Renal cortex interstitium (tissue), 15 donors: ENCODE measurements at places on chromosomes 7 and 10. TPM values are rescaled to one million over a fixed set of nuclear protein-coding genes. Genes with fewer than 3 reads are reported as not detected.

The AKR1E2 gene
- polyA plus RNA-seq: 8.5 TPM

The TAS2R4 gene
- polyA plus RNA-seq: 1.6 TPM

The OPN4 gene
- polyA plus RNA-seq: not detected

The UPF2 gene
- polyA plus RNA-seq: 33.8 TPM

The TMEM213 gene
- polyA plus RNA-seq: 35.2 TPM

The MYO3A gene
- polyA plus RNA-seq: 7.3 TPM

The ATP6V0A4 gene
- 49.7 TPM for polyA plus RNA-seq

The EBF3 gene
- 2.4 TPM for polyA plus RNA-seq

The IGF2BP3 gene
- polyA plus RNA-seq: 62.2 TPM

The FGFR2 gene
- 104 TPM for polyA plus RNA-seq

The HGF gene
- 3.1 TPM for polyA plus RNA-seq

The FAM180A gene
- polyA plus RNA-seq: not detected

The HMX2 gene
- 1.5 TPM for polyA plus RNA-seq

DNA sequence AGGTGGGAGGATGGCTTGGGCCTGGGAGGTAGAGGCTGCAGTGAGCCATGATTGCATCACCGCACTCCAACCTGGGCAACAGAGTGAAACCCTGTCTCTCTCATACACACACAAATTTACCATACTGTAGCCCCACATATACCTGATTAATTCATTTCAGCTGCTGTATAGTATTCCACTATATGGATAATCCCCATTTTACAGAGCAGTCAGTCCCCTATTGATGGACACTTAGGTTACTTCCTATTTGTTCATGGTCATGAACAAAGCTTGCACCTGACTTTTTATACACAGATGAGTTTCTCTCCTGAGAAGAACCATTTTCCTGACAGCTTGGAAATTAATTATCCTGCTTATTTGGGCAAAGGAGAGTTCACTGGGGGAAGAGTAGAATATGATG lies 59.2 kb downstream of the EMX2 start:
- DNase-seq: no peak

GRCh38 chr7:45185028-45185863 lies 27.7 kb downstream of the RAMP3 start:
- no peak for DNase-seq

DNA sequence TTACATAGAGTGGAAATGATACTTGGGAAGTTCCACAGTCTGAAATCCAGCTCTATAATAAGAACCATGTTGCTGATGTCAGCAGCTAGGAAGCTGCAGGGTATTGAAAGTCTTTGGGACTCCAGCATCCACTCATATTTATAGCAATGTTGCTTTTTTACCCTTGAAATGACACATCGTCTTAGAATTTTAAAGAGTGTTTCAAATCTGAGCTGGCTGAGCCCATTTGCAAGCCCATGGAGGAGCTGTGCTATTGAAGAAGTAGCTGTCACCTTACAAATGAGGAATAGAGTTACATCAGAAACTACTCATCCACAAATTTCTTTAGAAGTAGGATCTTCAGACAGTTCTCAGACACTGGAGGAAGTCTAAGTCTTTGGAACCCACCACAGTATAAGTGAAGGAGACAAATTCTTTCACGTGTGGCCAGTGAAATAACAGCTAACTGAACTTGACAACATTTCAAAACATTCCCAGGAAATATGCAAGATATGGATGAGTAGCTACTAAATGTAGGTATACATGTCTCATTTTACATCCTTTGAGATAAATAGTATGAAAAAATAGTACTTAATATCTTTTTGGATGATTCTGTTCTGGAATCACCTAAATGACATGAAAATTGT lies 203.6 kb downstream of the ZNF365 start:
- no peak for DNase-seq

GRCh38 chr7:133030346-133030745 lies 51.5 kb downstream of the CHCHD3 start:
- DNase-seq: no peak

- DNase-seq: no peak
These were observed 27.7 kb downstream of the CUL1 start for GRCh38 chr7:148726385-148726784.

GRCh38 chr10:53166325-53166724 lies 393.7 kb upstream of the MBL2 start:
- no peak for DNase-seq

DNA sequence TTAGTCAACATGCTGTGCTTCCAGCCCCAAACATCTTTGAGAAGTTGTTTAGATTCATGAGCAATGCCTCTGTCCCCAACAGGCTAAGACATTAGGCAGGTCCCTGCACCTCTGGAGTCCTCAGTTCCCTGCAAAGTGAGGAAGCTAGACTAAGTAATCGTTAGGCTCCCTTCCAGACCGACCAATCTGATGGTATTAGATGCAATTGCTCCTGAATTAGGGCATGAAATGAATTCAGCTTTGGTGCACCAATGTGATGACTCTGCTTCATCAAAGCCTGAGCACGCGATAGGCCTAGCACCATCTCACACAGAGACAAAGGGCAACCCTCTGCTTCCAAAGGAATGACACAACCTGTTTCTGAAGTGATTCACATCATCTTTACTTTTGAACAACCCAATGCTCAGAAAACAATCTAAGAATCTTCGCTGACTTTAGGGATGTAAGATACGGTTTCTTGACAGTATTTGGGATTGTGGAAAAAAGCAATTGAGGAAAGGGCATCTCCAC lies 723 bp upstream of the TES start:
- no peak for DNase-seq

DNA sequence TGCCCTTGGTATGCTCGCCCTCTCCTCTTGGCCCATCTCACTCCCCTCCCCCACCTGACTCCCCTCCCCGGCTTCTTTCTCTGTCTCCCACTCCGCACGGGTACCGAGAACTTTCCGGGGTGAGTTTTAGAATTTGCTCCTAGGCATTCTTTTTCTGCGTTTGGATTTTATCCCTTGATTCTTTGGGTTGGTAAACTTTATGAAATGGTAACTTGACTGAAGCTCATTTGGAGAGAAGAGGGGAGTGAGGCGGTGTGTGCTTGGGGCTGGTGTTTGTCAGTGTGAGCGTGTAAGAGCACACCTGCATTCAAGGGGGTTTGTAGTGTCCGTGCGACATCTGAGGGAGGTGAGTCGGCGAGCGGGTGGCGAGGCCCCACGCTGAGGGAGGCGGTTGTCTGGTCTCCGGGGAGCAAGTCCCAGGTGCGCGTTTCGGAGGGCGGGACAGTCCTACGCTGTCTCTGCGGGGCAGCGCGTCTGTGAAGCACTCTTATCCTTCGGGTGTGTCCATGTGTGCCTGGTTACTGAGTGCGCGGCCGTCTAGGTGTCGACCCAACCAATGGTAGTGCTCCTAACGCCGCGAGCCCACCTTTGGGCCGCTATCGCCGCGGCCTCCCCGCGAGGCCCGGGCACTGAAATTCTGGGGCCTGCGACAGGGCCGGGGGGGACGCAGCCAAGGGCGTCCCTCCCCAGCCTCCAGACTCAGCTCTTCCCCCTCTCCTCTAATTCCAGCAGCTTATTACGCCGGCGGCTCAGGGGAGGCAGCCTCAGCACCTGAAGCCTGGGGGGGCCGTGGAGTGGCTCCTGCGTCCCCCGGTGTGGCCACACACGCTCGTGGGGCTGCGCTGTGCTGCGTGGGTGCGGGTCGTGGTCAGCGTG lies 2.6 kb upstream of the ZNF503 start:
- no peak for DNase-seq

GRCh38 chr10:32413513-32413912 lies 32.4 kb upstream of the CCDC7 start:
- DNase-seq: no peak

- no peak for DNase-seq
These were observed 921.1 kb upstream of the GHITM start for GRCh38 chr10:83218205-83218604.

- no peak for DNase-seq
These were observed 468.0 kb upstream of the FZD8 start for GRCh38 chr10:36110097-36110496.

GRCh38 chr7:159064121-159064815 lies 80.4 kb downstream of the VIPR2 start:
- DNase-seq: no peak

GRCh38 chr7:82945480-82945879 lies 217.2 kb downstream of the PCLO start:
- DNase-seq: no peak

GRCh38 chr7:55730197-55730596 lies 132.4 kb downstream of the SEPTIN14 start:
- DNase-seq: no peak

GRCh38 chr10:64594072-64594471 lies 1072.9 kb downstream of the REEP3 start:
- no peak for DNase-seq

- no peak for DNase-seq
These were observed 72.7 kb downstream of the CFAP46 start for GRCh38 chr10:132869621-132870020.

DNA sequence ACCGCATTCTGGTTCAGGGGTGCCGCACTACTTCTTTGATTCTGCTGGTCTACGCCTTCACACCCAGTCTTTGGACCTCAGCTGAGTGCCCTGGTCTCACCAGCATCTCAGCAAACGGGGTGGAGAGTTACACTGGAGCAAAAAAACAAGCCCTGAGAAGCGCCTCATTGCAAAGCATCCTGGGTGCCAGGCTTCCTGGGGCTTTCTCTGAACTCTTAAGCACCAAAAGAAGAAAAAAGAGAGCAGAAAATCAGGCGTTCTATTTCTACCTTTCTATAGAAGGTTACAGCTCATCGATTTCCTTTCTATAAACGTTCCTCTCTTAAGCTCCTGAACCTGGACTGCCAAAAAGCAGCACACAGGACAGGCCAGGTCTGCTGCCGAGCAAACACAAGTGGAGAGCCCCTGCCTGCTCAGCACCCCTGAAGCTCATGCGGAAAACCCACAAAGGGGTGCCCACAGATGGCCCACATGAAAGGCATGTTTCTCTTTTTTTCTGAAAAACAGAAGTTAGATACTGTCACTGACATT lies 217.9 kb downstream of the SFMBT2 start:
- no peak for DNase-seq

- DNase-seq: no peak
These were observed 365.5 kb downstream of the GALNT17 start for GRCh38 chr7:71497256-71497946.

DNA sequence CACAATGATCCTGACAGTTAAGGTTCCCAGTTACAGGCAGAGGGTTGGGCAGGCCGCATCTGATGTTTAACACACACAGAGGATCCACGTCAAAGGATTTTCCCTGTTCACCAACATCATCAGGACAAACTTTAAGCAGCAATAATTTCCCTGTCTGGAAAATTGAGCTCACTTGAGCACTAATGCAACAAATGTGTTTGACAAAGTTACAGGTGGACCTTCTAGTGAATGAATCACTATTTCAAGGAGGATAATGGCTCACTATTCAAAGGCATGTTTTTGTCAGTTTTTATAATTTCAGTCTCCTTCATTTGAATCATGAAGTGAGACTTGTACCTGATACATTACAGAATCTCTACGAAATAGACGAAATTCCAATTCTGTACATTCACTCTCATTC lies 127.3 kb downstream of the DIP2C start:
- no peak for DNase-seq

DNA sequence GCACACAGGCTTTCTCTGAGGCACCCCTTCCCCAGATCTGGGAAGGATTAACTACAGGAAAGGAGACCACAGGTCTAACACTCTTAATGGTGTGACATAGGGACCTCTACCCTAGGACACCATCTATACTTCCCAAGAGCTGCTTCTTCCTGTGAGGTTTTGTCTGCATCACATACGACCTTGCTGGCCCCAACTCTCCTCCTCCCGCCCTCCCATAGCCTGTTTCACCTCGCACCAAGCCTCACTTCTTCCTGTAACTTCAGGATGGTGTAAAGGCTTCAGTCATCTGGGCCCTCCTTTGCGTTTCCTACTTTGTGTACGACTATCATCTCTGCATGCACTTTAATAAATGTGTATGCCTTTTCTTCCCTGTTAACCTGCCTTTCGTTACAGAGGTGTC lies 274.3 kb downstream of the KLF6 start:
- DNase-seq: no peak

GRCh38 chr7:151176401-151176800 lies 8.9 kb upstream of the GBX1 start:
- DNase-seq: no peak

DNA sequence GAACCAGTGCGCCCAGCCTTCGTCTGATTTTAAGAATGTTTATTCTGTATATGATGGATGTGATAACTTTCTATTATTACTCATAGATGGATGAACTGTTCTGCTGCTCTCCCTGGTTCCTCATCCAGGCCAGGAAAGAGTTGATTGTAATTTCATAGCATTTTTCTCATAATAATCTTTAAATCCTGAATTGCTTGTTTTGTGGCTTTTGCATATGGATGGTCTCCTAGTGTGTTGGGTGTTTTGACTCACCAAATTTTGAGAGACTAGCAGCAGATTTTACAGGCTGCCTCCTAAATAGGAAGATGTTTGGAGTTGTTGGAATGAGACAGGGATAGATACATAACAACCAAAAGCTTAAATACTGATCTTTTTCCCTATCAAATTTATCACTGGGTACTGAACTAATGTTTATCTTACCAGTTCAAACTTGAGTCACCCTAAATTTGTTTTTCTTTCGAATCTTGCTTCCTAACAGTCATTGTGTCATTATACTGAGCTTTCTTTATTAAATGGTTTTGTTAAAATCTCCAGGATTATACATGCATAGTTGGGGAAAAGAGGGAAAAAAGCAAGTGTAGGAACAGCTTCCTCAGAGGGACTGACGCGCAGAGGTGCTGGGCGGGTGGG lies 106.0 kb upstream of the GATA3 start:
- no peak for DNase-seq

- DNase-seq: no peak
These were observed 14.1 kb downstream of the CFAP46 start for GRCh38 chr10:132928261-132928660.

DNA sequence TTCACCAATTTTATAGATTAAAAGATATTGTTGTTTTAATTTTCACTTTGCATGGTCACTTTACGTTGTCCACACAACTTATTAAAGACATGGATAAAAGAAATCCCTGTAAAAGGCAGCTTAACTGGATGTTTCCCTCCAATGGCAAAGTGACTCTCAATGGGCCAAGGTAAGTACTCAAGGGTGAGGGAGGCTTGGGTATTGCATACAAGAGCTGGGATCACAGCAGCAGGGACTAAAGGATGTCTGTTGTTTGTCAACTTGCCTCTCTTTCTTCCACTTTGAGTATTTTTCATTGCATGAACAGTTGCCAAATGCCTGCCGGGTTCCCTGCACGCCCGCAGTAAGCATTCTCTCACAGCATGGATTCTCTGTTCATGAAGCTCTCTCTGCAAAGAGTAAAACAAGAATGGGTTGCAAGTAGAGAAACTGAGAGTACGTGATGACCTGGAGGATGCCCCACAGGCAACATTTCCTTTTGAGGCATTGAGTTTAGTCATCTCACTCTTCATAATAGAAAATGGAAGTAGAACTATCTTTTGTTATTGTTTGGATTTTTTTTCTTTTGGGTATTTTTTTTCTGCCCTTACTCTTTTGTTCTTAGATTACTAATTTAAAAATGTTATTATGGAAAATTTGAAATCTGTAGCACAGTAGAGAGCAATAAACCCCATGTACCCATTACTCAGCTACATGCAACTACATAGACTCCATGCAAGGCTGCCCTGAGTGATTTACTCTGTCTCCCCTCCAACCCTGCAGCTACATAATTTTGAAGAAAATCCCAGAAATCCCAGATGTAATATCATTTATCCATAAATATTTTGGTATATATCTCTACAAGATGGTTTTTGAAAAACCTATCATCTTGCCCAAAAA lies 26.3 kb downstream of the GPR141 start:
- no peak for DNase-seq
